Smooth muscle cell of trachea (primary cell): ENCODE measurements at places on chromosomes 2 and 18. TPM values are rescaled to one million over a fixed set of nuclear protein-coding genes. Genes with fewer than 3 reads are reported as not detected.

The ZFAND2B gene
- total RNA-seq, result 24.5 and 25.9 TPM in 2 replicates

The WDR12 gene
- 22.3 and 29.1 TPM in 2 replicates for total RNA-seq

The CRYBA2 gene
- total RNA-seq, result not detected in 2 replicates

The GAL3ST2 gene
- total RNA-seq, result 0.15 TPM in 1 of 2 replicates, not detected in the other

The RNF152 gene
- total RNA-seq, result 9.2 and 14.7 TPM in 2 replicates
